ENCODE measurements at places on chromosomes 12 and 14. TPM values are rescaled to one million over a fixed set of nuclear protein-coding genes. Genes with fewer than 3 reads are reported as not detected.

The RND1 gene
- total RNA-seq: under 0.01 TPM

The AMN gene
- 0.15 TPM for total RNA-seq

The BMP4 gene
- 14.8 TPM for total RNA-seq

The GOLT1B gene
- total RNA-seq: 50.9 TPM

The KCNJ8 gene
- total RNA-seq: 10.6 TPM

The KCNC2 gene
- total RNA-seq: not detected

The CD163 gene
- not detected for total RNA-seq

The C14orf39 gene
- 0.44 TPM for total RNA-seq

The NCAPD2 gene
- 101 TPM for total RNA-seq

The ASPG gene
- not detected for total RNA-seq

The ACVR1B gene
- total RNA-seq: 13.1 TPM

The PLBD2 gene
- total RNA-seq: 59.1 TPM

The DIO2 gene
- total RNA-seq: 16.1 TPM

The AQP2 gene
- total RNA-seq: not detected

The LRRC10 gene
- not detected for total RNA-seq

The GLIPR1 gene
- 43.7 TPM for total RNA-seq

The LRCOL1 gene
- not detected for total RNA-seq

The CSRP2 gene
- total RNA-seq: 10.8 TPM

The PCED1B gene
- not detected for total RNA-seq

The CACNA1C gene
- total RNA-seq: 28.1 TPM

The POLE2 gene
- 21.2 TPM for total RNA-seq

The RFC5 gene
- total RNA-seq: 8.6 TPM

The ACOT4 gene
- 0.15 TPM for total RNA-seq

The ALKBH2 gene
- 16.9 TPM for total RNA-seq
